ENCODE measurements at places on chromosomes 13 and 19. TPM values are rescaled to one million over a fixed set of nuclear protein-coding genes. Genes with fewer than 3 reads are reported as not detected.

Gene ABHD17A
- polyA plus RNA-seq = 179 TPM

Gene KCNC3
- 0.30 TPM for polyA plus RNA-seq

Gene C13orf46
- 1.3 TPM for polyA plus RNA-seq

Gene TBCB
- 363 TPM for polyA plus RNA-seq

Gene CGB5
- not detected for polyA plus RNA-seq

Gene LHFPL6
- polyA plus RNA-seq = 19.4 TPM

Gene GRIK5
- 1.0 TPM for polyA plus RNA-seq

Measured in endothelial cell of umbilical vein (primary cell).